HS-27A (cell line): ENCODE measurements at places on chromosomes 6 and 20.

DNA sequence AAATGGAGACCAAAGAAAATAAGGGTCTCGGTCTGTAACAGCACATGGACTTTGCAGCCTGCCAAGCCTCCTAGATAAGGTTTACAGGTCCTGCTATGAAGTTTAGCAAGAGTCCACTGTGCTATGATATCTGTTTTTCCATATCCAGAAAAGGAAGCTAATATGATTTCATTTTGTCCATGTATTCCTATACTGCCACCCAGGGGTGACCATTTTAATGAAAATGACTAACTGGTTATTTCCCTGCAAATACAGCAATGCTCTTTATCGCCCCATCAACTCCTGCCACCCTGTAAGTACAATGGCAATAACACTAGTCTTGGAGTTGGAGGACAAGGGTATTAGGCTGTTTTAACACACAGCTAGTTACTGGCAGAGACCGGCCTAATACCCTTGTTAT lies 115.2 kb upstream of the GLP1R start:
- DNase-seq: peak; percentile 3

- no peak for DNase-seq
Measured at GRCh38 chr20:59804871-59805665, 128.4 kb downstream of the SYCP2 start.

GRCh38 chr6:35079311-35080000 lies 61.7 kb downstream of the TCP11 start:
- no peak for DNase-seq

GRCh38 chr6:22106451-22106850 lies 190.4 kb downstream of the PRL start:
- DNase-seq: no peak

DNA sequence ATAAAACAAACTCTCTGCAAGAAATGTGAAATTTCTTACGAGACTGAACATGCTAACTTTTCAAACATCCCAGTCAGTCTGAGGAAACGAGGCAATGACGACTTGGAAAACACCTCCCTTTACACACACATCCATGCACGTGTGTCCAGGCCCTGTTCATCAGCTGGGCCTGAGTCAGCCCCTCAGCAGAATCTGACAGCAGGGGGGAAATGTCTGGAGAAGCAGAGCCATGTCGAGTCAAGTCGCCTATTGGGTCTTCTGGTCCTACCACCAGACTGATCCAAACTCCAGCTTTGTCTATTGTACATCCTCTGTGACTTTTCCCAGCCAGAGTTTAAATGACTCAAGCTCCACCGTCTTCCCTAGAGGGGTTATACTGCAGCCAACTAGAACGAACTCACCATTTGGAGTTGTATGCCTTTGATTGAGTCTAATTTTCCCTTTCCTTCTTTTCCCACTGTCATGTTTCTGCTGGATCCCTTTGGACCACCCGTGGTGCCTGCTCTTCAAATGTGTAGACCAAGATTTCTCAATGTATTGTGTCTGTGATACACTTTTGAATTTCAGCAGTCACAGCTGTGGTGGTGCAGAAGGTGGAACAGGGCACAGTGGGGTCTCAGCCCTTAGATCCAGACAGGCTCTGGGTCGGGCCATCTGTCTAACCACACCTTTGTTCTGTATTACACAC lies 254.0 kb downstream of the CDC5L start:
- no peak for DNase-seq

- peak; percentile 50 for DNase-seq
Measured at GRCh38 chr6:4647414-4648365, 128.5 kb upstream of the CDYL start.

GRCh38 chr6:160248538-160248937 lies 10.1 kb downstream of the SLC22A2 start:
- DNase-seq: no peak

GRCh38 chr6:35703554-35703953 lies 14.8 kb upstream of the FKBP5 start:
- DNase-seq: no peak
